Stimulated activated CD8-positive, alpha-beta memory T cell treated with anti-CD3 and anti-CD28 coated beads, Interleukin-4, amount 100 ng/mL, for 24 hours (primary cell): ENCODE measurements at places on chromosomes 3 and 15.
A peak's percentile ranks its signal among the peaks of the same experiment; 100 is the strongest.

- DNase-seq, result peak; percentile 9
Measured at GRCh38 chr15:90165659-90166489, 35.3 kb upstream of the SEMA4B start.

GRCh38 chr3:64827431-64827830, 139.6 kb upstream of the ADAMTS9 start:
- DNase-seq, result no peak

GRCh38 chr15:40323953-40324937, 753 bp downstream of the INAFM2 start:
- DNase-seq, result no peak

DNA sequence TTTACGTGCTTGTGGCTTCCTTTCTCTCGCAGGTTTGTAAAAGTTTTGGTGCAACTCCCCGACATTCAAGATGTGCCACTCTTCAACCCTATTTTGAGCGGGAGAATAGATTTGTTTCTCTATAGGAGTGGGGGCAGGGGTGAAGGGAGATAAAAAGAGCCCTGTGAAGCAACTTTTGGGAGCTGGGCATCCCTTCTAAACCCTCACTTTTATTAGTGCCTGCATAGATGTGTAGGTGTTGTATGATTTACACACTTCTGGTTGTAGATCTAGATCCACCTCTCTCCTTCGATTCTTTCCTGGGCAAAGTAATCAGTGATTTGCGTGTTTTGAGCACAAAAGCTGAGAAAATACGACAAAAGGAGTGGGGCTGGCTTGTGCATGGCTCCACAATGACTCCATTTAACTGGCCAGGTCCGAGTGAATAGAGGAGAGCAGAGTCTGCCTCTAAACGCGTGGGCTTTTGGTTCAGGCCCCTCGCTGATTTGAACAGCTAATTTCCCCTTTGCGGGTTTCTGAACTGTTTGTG, 17.7 kb downstream of the SOX2 start:
- no peak for DNase-seq

DNA sequence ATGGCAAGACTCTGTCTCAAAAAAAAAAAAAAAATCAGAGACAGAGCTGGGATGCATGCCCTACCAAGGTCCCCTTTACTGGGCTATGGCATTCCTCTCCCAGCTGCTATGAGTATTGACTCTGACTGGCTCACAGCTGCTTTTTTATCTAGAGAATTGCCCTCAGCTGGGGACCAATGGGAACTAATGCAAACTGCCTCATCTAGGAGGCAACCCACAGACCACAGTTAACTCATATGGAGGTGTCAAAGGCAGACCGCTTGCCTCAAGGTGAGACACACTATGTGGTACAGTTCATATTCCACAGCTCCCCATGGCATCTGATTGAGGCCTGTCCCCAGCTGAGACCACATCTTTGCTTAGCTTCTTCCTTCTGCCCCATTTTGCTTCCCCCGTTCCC, 183.5 kb upstream of the EOMES start:
- peak; percentile 13 for DNase-seq

GRCh38 chr3:122893282-122893681, 98.4 kb downstream of the SLC49A4 start:
- no peak for DNase-seq

GRCh38 chr15:61768131-61768530, 292.1 kb downstream of the VPS13C start:
- DNase-seq, result no peak

GRCh38 chr15:74390647-74391288, 23.3 kb upstream of the CYP11A1 start:
- DNase-seq, result no peak

- no peak for DNase-seq
Measured at GRCh38 chr15:68379058-68379758, 52.8 kb downstream of the ITGA11 start.

DNA sequence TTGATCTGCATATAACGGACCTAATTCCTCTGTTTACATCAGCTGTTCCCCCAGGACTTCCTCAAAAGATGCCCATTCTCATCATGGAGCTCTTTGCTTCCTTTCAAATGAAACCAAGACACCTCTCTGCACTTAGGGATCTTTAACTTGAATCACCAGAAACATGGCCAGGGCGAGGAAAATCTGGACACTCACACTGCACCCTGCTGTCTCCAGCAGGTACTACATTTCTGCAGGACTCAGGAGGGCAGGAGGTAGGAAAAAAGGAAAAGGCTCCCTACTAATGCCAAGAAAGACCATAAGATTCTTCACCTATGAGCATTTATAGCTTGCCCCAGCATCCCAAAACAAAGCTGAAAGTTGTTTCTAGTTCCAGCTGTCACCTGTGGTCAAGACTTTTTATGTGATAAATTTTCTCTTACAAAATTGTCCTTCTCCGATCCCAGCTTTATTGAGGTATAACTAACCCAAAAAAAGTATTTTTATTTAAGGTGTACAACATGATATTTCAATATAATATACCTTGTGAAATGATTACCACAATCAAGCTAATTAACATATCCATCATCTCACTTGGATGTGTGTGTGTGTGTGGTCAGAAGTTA, 87.3 kb upstream of the C15orf61 start:
- DNase-seq, result peak; percentile 9

- DNase-seq, result no peak
Measured at GRCh38 chr3:44924457-44925084, 50.2 kb downstream of the TGM4 start.

DNA sequence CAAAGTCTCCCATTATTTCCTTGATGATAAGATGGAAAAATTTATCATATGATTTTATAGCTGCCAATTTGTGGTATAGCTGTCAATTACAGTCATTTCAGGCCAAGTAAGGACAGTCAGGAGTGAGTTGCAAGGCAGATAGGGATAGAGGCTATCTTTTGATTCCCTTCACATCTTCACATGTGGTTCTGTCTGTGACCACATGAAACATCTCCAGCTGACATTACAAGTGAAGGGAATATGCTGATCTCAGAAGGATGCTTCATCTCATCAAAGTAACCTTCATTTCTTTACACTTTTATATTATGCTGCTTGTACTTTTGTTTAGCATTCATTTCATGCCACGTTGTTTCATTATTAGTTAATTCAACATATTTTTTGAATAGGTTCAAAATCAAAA, 136.9 kb upstream of the CFAP20DC start:
- no peak for DNase-seq

GRCh38 chr3:50242851-50243542, 7.0 kb downstream of the GNAI2 start:
- no peak for DNase-seq

- DNase-seq, result no peak
Measured at GRCh38 chr3:65793495-65794200, 245.1 kb downstream of the MAGI1 start.

GRCh38 chr15:100631831-100632230, 29.4 kb downstream of the ASB7 start:
- DNase-seq, result no peak

- DNase-seq, result no peak
Measured at GRCh38 chr15:33191591-33191990, 2.9 kb downstream of the FMN1 start.

- DNase-seq, result no peak
Measured at GRCh38 chr3:27127195-27127594, 242.0 kb downstream of the NEK10 start.

DNA sequence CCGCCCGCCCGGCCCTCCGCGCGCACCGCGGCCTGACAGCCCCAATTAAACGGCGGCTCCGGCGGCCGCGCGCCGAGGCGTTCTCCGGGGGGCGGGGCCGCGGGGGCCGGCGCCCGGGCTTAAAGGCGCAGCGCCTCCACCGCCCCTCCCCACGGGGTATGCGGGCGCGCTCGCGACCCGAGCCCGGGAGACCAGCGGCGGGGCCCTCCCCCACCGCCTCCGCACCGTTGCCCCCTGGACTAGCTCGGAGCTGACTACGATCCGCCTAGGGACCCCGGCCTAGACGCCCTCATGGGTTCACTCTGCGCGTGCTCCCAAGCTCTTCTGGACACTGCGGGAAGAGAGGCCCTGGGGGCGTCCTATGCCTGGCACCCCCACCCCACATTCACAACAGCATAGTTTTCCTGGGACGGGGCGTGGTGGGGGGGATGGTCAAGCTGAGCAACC, at the start of gene DUSP7:
DUSP7 (minus strand) TSS at position 51 of the 447 bp plus-strand sequence. CDS start 205 bp downstream, outside the sequence.
- peak; percentile 67 for DNase-seq

DNA sequence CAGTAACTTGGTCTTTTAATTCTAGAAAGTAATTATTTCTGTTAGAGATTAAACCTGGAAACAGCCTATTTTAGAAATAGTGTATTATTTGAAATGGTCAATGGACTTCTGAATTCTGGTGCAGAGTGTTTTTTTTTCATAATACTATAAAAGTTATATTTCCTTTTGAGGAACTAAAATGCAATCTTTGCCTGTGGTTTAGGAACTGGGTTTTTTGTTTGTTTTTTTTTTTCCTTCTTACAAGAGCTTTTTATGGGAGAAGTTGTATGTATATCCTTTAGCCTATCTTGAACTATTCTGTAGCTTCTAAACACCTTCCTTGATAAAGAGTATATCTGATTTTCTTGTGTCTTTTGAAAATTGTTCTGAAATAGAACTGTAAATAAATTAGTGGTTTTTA, 88.3 kb downstream of the ARIH1 start:
- no peak for DNase-seq

DNA sequence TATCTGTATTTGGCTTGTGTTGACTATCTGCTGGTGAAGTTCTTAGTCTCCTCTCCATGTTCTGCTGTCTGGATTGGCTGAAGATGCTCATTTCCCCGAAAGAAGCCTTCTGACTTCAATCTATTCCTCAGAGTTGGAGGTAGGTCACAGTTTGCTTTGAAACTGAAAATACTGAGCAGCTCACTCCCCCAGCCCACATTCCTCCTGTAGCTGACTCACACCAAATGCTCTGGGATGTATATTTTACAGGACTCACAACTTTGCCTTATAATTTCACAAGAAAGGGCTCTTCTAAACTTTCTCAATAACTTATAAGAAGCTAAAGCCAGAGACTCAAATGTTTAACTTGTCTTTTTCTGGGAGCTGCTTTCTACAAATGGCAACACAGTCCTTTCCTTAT, 36.3 kb upstream of the SNX4 start:
- no peak for DNase-seq

DNA sequence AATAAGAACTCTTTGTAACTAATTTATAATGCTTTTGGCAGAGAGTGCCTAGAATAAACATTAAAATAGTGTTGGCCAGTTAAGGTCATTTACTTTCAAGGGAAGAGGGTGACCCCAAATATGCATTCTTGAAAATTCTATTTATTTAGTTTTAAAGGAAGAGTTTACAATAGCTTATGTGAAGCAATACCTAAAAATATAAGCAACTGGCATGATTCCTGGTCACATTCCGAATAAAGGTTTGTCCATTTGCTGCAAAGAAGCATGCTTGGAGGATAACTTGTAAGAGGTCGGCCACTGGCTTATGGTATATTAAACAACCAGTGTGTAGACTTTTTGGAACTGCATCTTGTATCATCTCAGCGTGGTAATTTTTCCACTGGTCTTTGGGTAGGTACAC, 10.2 kb downstream of the MITF start:
- DNase-seq, result no peak
